ENCODE measurements at places on chromosomes 6 and 20. TPM values are rescaled to one million over a fixed set of nuclear protein-coding genes. Genes with fewer than 3 reads are reported as not detected.

DNA sequence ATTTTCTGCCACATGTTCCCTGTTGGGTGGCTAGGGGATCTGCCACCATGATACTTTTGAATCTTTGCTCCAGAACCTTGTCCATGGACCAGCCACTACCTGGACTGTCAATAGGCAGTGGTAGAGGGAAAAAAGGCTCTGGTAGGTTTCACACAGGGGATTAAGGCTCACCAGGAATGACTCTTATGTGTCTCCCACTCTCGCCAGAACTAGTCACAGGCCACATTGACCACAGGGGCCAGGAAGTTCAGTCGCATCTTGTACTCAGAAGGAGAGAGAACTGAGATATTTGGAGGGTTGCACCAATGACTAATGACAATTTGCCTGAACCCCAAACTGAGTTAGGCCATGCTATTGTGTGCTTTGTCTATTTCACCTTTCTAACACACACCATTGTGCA is 23.6 kb upstream of the APCDD1L start:
- DNase-seq = no peak

- no peak for DNase-seq
Observed at GRCh38 chr20:58634521-58635278, 16.4 kb upstream of the STX16 start.

DNA sequence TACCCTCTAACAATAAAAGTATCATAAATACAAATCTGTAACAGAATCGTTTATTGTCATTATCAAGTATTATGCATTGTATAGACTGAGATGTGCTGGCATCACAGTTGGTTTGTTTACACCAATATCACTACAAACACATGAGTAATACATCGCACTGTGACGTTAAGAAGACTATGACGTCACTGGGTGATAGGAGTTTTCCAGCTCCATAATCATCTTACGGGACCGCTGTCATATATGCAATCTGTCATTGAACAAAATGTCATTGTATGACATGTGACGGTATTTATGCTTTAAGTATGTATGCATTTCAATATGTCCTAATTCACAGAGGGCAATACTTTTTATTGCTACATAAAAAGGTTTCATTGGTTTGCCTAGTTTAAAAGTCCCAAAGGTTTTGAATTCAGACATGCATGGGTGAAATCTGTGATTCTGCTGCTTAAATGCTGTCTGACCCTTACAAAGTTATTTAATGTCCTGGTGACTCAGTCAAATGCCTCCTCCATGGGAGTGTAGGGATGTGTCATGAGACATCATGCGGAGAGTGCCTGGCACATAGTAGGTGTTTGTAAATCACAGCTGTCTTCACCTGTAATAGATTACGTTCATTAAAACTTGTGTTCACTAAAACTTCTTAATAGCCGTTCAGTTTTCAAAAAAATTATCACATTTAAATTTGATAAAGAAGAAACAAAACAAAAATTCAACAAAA is 160.7 kb upstream of the PDE10A start:
- no peak for DNase-seq

- DNase-seq = no peak
Observed at GRCh38 chr6:125421836-125422235, 120.1 kb upstream of the HDDC2 start.

DNA sequence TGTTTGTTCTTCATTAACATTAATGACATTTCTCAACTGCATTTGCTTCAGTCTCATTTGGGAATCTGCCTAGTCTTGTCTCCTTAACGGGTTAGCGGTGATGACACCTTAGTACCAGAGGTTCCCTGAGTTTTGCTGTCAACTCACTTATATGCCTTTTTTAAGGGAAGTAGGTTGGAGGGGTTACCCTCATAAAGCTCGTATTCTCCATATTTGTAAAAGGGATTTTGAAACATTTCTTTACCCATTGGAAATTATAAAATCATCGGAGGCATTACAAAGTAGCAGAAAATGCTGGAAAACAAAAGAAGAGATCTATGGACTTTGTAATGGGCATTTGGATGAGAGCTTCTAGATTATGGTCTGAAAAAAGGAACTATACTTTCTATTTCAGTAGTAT is 88.7 kb upstream of the PRDM1 start:
- no peak for DNase-seq

GRCh38 chr6:32140420-32141046 is 10.4 kb upstream of the FKBPL start:
- DNase-seq = no peak

- no peak for DNase-seq
Observed at GRCh38 chr6:32391505-32391904, 15.5 kb downstream of the BTNL2 start.

DNA sequence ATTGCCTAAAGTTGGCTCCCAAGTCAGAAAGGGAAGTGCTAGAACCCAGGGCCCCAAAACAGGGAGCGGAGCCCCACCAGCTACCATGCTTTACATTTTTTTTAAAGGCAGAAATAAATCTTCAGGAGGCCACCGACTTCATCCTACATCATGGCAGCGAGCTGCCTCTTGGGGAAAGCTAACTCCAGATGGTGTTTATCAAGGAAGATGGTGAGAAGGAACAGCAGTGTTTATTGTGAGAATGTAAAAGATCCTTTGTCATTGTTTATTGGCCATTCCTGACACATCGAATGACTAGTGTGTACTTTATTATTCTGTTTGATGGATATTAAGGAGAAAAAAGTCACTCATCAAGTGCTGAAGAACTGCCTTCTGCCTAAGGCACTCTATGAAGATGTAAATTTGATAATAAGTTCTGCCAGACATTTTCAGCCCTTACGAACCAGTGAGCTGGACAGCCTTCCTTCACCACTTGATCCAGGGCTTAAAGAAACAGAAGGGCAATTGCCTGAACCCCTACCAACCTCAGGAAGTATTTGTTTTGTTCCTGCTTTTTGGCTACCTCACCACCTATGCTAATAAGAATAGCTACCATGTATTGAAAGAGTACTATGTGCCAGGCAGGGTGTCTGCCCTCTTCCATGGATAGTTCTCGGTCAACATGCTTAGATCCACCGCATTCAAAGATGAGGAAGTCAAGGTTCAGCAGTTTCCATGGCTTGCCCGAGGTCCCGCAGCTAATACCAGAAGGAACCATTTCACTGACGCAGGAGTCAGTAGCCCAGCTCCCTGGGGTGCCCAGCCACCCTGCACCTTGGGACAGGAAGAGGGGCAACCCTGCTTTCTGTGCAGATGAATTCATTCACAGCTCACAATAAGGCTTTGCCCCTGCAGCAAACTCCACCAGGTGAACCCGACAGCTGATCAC is 194.7 kb upstream of the RREB1 start:
- DNase-seq = no peak

Gene DTNBP1
- 18.4 TPM for total RNA-seq

DNA sequence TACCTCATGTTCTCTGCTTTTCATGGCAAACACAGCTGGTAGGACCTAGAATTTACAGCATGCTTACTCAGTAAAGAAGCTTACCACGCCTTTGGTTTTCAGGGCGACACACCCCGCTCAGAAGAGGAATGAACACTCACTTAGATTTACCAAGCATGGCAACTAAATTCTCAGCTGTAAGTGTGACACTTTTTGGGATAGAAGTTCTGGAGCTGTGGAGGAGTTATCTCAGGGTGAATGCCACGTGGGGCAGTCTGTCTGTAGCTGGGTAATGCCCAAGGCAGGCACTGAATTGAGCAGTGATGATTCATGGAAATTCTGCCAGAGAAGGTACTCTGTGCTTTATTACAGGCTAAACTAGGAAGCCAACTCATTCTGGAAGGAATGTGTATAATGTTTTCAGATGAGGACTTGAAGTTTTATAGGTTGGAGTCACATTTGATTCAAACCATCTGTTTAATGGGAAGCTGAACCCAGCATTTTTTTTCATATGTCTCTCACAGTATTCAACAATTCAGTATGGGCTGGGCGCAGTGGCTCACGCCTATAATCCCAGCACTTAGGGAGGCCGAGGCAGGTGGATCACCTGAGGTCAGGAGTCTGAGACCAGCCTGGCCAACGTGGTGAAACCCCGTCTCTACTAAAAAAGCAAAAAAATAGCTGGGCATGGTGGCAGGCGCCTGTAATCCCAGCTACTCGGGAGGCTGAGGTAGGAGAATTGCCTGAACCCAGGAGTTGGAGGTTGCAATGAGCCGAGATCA is 3.5 kb upstream of the PRIM2 start:
- DNase-seq = no peak

- DNase-seq = no peak
Observed at GRCh38 chr20:25394996-25395395, 4.4 kb upstream of the ABHD12 start.

Gene HSP90AB1
- total RNA-seq = 478 TPM

Gene HLA-B
- 7,159 TPM for total RNA-seq

GRCh38 chr6:14212020-14212419 is 94.4 kb downstream of the CD83 start:
- no peak for DNase-seq

GRCh38 chr20:60236613-60237012 is 278.4 kb downstream of the CDH26 start:
- DNase-seq = no peak

Gene ABHD16B
- total RNA-seq = not detected

DNA sequence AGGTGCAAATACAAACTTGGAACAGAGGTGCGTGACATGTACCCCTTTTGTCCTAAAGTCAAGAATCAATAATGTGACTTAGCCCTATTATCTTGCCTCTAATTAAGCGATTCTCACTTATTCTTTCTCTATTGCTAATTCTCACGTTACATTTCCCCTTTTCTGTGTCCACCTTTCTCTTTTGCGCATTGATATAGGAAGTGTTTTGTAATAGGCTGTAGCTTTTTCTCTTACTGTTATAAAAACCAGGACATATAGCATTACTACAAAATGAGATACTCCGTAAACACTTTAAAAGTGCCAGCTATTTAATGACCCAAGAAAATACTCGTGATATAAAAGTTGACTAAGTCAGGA is 669 bp upstream of the TMEM30A start:
- no peak for DNase-seq

Gene SOD2
- 200 TPM for total RNA-seq

DNA sequence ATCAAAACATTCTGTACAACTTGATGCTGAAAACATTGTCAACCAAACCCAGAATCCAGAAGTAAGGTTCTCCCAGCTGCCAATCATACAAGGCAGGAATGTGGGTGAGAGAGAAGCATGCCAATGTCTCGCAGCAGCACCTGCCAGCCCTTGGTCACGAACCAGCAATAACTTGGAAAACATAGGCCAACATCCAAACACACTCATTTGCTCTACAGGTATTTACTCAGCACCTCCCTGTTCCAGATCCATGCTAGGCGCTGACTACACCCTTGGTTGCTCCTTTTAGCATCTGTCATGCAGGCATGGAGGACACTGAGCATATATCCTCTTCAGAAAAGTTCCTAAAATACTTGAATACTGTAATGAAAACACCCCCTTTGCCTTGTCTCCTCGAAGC is 63.6 kb downstream of the FAXC start:
- no peak for DNase-seq

Gene CTAGE9
- total RNA-seq = not detected

DNA sequence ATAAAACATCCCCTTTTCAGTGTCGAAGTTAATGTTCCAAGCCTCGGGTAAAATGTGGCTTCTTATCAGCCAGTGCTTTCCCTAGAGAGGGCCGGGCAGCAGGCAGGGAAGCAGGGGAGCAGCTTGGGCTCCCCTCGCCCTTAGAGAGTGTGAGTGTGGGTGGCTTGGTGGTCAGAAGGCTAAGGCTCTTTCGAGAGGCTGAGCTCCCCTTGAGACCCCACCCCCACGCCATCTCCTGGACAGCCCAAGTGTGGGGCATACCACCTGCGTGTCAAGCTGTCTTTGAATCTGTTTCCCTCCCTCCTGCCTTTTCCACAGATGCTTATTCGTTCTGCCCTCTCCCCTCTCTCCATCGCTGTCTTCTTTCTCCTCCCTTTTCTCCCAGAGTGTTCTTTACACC is 95.1 kb upstream of the FOXP4 start:
- DNase-seq = no peak

Gene ECT2L
- total RNA-seq = not detected

Gene LKAAEAR1
- not detected for total RNA-seq

DNA sequence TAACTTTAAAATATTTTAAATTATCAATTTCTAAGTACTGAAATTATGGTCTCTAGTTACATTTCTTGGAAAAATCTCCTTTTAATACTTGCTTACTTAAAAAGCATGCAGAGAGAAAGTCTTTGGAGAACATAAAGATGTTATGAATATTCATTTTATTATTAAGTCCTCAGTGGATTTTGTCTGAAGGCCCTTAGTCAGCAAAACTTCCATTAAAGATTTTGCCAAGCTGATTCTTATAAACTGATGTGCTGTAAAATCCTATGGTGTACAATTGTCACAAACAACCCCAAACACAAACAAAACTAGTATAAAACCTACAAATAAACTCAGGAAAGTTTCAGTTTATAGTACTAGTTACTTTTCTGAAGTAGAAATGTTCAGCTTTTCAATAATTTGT is 372.7 kb downstream of the MEI4 start:
- DNase-seq = no peak

Gene RNF217
- total RNA-seq = 4.9 TPM

GRCh38 chr6:161410736-161411135 is 136.9 kb upstream of the AGPAT4 start:
- DNase-seq = no peak

Gene MEP1A
- total RNA-seq = not detected

Gene FOXQ1
- not detected for total RNA-seq

Gene AGER
- 22.2 TPM for total RNA-seq

DNA sequence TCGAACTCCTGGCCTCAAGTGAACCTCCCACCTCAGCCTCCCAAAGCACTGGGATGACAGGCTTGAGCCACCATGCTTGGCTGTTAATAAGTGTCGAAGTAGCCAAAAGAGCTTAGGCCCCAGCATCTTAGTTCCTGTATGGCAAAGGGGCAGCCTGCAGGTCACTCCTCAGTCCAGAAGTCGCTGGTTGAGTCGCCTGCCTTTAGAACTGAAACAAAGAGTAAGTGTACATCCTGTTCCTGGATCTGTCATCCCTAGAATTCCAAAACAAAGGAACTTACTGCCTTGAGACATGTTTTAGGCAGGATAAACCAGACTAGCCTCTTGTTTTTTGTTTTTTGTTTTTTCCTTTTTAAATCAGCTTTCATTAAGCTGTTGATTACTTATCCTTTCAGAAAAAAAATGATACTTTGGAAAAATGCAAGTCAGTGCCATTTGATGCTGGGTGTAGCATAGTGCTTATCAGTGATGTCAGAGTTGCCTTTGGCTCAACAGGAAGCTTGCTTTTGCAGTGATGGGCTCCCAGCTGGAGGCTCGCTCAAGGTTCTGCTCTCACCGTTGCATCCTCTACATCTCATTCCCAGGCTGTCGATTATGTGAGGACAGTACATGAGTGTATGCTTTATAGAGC is 9.0 kb downstream of the ACTR5 start:
- no peak for DNase-seq

DNA sequence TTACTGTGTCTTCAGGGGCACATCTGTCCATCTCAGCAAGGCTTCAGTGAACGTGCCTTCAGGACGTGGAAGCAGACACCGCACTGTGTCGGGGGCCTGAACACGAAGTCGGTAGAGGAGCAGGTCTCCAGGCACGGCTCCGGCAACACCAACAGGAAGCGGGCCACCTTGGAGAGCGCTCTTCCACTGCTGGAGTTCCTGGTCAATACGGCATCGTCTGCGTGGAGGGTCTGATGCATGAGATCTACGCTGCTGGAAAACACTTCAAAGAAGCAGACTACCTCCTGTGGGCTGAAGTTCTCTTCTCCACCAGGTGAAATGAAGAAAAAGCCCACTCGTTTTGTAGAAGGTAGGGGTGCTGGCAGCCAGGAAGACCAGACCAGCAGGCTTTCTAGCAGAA is 69.3 kb upstream of the SLCO4A1 start:
- DNase-seq = no peak

GRCh38 chr6:34339432-34339831 is 53.0 kb downstream of the NUDT3 start:
- no peak for DNase-seq

GRCh38 chr20:11045412-11046175 is 371.8 kb upstream of the JAG1 start:
- DNase-seq = no peak

Data from T-helper 17 cell (primary cell).